ENCODE measurements at places on chromosomes 12 and 14. TPM values are rescaled to one million over a fixed set of nuclear protein-coding genes. Genes with fewer than 3 reads are reported as not detected.

OAS2 gene
- 44.6 TPM for total RNA-seq

- no peaks in the 10 kb centered on the region for H3K36me3 ChIP-seq
- no peak for ATAC-seq
- H3K27ac ChIP-seq = no peak overlapping the region
- no peak overlapping the region for H3K4me3 ChIP-seq
- no peaks in the 10 kb centered on the region for H3K27me3 ChIP-seq
Observed at GRCh38 chr14:33291529-33292104, 352.9 kb downstream of the NPAS3 start.

DNA sequence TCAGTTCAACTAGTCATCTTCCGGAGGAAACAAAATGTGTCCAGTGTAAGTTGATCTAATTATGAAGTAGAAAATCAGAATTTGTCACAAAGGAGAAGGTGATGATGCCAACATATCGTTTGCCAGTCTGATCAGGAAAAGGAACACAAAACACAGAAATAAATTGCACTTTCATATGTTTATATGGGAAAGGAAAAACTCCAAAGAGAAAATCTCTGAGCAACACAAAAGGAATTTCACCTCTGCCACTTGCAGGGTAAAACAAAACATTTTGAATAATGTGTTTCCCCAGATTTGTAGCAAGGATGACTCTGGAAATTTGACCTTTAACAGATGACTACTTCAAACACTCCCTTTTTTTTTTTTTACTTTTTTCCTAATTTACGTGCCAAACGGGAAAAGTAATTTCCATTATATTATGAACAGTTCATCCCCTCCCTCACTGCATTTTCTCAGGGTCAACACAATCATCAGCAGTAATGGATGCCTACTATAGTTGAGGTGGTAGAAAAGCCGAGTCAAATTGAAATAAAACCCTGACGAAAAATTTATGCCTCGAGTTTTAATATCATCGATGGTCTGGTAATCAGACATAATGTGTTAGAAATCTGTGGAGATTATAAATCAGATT is 25.6 kb downstream of the MGAT4C start:
- H3K4me3 ChIP-seq = no peak overlapping the region
- no peaks in the 10 kb centered on the region for H3K4me1 ChIP-seq
- no peak overlapping the region for H3K27ac ChIP-seq
- no peaks in the 10 kb centered on the region for H3K36me3 ChIP-seq

GRCh38 chr14:51862860-51863259 is 2.4 kb downstream of the GNG2 start:
- peak overlapping the region; percentile 99 for H3K27ac ChIP-seq
- no peak for ATAC-seq
- H3K4me3 ChIP-seq = no peak overlapping the region
- H3K27me3 ChIP-seq = no peaks in the 10 kb centered on the region
- peaks cover 35% of the 10 kb centered on the region for H3K36me3 ChIP-seq

- no peaks in the 10 kb centered on the region for H3K27me3 ChIP-seq
- peaks cover 33% of the 10 kb centered on the region for H3K36me3 ChIP-seq
- no peak overlapping the region for H3K4me3 ChIP-seq
- H3K4me1 ChIP-seq = peaks cover 21% of the 10 kb centered on the region
- ATAC-seq = no peak
Observed at GRCh38 chr12:49066120-49066519, 3.7 kb downstream of the RHEBL1 start.

CCND2 gene
- total RNA-seq = 404 TPM

C3AR1 gene
- 6.4 TPM for total RNA-seq

C1R gene
- 3.2 TPM for total RNA-seq

- H3K4me1 ChIP-seq = peaks cover under 1% of the 10 kb centered on the region
- no peak for ATAC-seq
- H3K4me3 ChIP-seq = no peak overlapping the region
- peak overlapping the region; percentile 26 for H3K27ac ChIP-seq
- H3K36me3 ChIP-seq = no peaks in the 10 kb centered on the region
Observed at GRCh38 chr14:67395876-67396189, 16.1 kb downstream of the PLEK2 start.

DNA sequence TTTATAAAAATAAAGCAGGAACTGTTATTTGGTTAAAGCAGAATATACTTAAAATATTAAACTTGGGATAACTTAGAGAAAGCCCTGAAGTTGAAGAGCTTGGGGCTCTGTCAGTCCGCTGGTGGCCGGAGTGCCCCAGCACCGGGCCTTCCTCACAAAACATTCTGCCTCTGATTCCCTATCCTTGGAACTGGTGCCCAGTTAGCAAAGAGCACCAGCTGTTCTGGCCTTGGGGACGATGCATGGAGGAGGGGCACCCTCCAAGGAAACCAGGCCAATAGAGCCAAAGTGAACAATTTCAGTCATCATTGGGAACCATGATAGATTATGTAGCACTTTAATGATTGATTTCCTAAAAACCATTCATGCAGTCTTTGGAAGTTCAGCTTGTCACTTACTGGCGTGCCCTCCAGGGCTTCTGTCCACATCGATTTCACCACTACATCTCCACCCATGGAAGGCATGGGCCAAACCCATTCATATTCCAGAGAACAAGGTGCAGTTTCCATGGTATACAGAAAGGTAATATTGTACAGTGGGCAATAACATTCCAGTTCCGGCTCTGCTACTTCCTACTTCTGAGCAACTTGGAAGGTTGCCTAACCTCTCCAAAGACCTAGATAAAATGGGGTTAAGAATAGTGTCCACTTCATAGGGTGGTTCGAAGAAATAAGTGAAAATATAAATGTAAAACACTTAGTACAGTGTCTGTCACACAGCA is 145.9 kb downstream of the ETV6 start:
- H3K4me1 ChIP-seq = peaks cover 46% of the 10 kb centered on the region
- H3K36me3 ChIP-seq = peaks cover 44% of the 10 kb centered on the region
- H3K27ac ChIP-seq = no peak overlapping the region
- no peaks in the 10 kb centered on the region for H3K27me3 ChIP-seq
- ATAC-seq = no peak
- H3K4me3 ChIP-seq = peak overlapping the region; percentile 20

CRADD gene
- total RNA-seq = 23.0 TPM

GRCh38 chr14:74705613-74706500 is 7.0 kb downstream of the AREL1 start:
- no peak overlapping the region for H3K4me3 ChIP-seq
- no peak overlapping the region for H3K27ac ChIP-seq
- H3K4me1 ChIP-seq = peaks cover 22% of the 10 kb centered on the region
- no peak for ATAC-seq
- no peaks in the 10 kb centered on the region for H3K27me3 ChIP-seq
- peaks cover 9% of the 10 kb centered on the region for H3K36me3 ChIP-seq

DNA sequence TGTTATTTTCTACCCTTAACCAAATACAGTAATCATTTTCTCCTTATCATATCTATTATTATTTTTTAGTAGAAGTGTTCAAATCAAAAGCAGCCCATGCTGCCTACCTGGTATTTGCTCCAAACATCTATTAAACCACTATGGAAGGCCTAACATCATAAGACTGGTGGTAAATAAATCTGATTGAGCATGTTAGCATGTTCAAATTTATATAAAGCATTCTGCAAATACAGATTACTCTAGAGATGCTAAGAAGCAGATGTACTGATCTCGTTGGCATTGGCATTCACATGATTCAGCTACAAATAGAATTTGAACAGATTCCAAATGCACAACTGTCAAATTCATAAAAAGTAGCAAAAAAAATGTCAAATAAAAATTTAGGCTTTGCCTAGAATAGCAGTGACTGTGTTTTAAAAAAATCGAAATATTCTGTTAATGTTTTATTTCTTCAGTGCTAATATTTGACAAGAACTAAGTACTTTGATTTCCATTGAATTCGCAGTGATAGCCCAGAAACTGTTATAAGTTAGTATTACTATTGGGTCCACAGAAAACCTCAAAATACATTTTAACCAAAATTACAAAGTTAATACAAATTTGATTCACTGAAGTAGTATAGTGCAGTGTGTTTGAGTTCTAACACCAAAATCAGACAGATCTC is 9.4 kb upstream of the OSBPL8 start:
- no peaks in the 10 kb centered on the region for H3K36me3 ChIP-seq
- peaks cover 6% of the 10 kb centered on the region for H3K4me1 ChIP-seq
- H3K27me3 ChIP-seq = no peaks in the 10 kb centered on the region
- H3K4me3 ChIP-seq = no peak overlapping the region
- no peak for ATAC-seq

KRT2 gene
- total RNA-seq = not detected

NR2C1 gene
- 28.5 TPM for total RNA-seq

GRCh38 chr14:92613008-92613658 is 99.6 kb downstream of the RIN3 start:
- no peaks in the 10 kb centered on the region for H3K27me3 ChIP-seq
- no peaks in the 10 kb centered on the region for H3K36me3 ChIP-seq
- H3K27ac ChIP-seq = no peak overlapping the region
- H3K4me3 ChIP-seq = no peak overlapping the region
- peaks cover 32% of the 10 kb centered on the region for H3K4me1 ChIP-seq

DNA sequence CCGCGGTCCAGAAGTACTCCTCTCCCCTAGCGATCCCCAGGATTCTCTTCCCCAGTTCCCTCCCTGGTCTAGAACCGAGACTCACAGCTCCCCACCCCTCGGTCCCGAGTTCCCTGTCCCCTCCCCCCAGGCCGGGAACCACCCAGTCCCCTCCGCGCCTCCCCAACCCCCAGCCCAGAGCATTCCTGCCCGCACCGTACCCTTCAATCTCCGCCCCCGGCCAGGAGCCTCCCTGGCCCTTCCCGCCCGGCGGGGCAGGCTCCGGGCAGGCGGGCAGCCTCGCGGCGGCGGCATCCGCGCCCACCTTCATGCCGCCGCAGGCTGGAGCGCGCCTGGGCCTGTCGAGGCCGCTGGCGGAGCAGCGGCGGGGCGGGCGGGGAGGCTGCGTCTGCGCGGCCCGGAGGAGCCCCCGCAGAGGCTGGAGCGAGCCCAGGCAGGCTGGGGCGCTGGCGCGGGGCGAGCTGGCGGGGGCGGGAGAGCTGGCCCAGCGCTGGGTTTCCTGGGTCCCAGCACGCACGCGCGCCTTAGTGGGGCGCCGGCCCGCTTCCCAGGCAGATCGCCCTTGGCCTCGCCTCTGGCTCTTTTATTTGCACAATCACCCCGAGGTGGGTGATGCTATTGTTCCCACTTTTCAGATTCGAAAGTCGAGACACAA is 22.2 kb upstream of the GPR132 start:
- H3K4me1 ChIP-seq = peaks cover 9% of the 10 kb centered on the region
- H3K36me3 ChIP-seq = no peaks in the 10 kb centered on the region
- H3K4me3 ChIP-seq = peak overlapping the region; percentile 71
- peak; percentile 34 for ATAC-seq
- H3K27me3 ChIP-seq = no peaks in the 10 kb centered on the region

GRCh38 chr12:90682398-90682797 is 272.6 kb downstream of the CCER1 start:
- no peaks in the 10 kb centered on the region for H3K27me3 ChIP-seq
- no peak overlapping the region for H3K4me3 ChIP-seq
- ATAC-seq = no peak
- H3K36me3 ChIP-seq = no peaks in the 10 kb centered on the region
- no peaks in the 10 kb centered on the region for H3K4me1 ChIP-seq

GRCh38 chr12:130850418-130851021 is 11.5 kb upstream of the STX2 start:
- no peaks in the 10 kb centered on the region for H3K4me1 ChIP-seq
- H3K4me3 ChIP-seq = no peak overlapping the region
- no peaks in the 10 kb centered on the region for H3K27me3 ChIP-seq
- H3K36me3 ChIP-seq = no peaks in the 10 kb centered on the region
- ATAC-seq = no peak
- no peak overlapping the region for H3K27ac ChIP-seq

ETFBKMT gene
- 0.24 TPM for total RNA-seq
